GM18507 (cell line): ENCODE measurements at places on chromosomes 16 and 17.

- no peak for DNase-seq
Measured at GRCh38 chr17:45848868-45849535, 4.3 kb downstream of the SPPL2C start.

DNA sequence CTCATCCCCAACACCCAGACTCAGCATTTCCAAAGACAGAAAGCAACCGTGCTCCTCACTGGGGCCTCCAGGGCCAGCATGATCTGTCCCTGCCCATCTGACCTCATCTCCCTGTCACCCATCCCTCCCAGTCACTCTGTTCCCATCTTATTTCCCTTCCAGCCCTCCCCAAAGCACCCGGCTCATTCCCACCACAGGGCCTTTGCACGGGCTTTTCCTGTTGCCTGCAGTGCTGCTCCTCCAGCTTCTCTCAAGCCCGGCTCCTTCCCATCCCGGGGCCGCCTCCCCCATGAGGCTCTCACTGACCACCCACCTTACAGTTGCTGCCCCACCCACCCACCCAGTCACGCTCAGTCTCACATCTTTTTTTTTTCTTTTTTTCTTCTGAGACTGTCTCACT is 54.8 kb downstream of the RMI2 start:
- DNase-seq: no peak

DNA sequence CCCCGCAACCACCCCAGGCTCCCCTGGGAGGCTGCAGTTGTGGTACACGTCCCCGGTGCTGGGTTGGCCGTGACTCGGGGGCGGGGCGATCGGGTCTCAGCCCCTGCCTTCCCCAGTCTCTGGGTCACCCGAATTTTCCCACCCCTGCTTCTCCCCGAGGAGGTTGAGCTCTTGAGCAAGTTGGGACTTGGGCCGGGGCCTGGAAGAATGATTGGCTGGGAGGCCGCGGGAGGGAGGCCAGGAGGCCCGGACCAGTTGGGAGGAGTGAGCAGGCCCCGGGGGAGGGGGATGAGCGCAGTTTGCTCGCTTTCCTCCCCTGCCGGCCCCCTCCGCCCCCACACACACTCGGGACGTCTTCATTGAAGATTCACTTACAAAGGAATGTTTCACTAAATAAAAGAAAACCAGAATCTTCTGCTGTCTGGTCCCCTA is 4.5 kb upstream of the HEXIM1 start:
- no peak for DNase-seq

DNA sequence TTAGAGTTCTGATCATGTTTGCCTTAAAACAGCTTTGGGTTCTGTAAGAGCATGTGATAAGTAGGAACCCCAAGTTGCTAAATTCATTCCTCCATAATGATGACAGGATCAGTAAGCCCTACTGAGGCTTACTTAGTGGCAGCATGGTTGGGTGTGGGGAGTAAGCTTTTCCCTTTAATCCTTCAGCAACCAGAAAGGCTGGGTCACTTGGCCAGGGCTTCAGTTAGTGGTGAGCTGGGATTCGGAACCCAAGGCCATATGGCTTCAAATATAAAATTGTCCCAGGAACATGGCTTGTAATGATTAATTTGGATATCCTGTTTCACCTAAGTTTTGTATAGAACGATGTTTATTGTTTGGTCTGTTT is 850 bp downstream of the GINS3 start:
- no peak for DNase-seq

GRCh38 chr16:62985722-62986121 is 949.5 kb upstream of the CDH8 start:
- no peak for DNase-seq

GRCh38 chr17:34850023-34850422 is 111.2 kb downstream of the CCT6B start:
- no peak for DNase-seq

DNA sequence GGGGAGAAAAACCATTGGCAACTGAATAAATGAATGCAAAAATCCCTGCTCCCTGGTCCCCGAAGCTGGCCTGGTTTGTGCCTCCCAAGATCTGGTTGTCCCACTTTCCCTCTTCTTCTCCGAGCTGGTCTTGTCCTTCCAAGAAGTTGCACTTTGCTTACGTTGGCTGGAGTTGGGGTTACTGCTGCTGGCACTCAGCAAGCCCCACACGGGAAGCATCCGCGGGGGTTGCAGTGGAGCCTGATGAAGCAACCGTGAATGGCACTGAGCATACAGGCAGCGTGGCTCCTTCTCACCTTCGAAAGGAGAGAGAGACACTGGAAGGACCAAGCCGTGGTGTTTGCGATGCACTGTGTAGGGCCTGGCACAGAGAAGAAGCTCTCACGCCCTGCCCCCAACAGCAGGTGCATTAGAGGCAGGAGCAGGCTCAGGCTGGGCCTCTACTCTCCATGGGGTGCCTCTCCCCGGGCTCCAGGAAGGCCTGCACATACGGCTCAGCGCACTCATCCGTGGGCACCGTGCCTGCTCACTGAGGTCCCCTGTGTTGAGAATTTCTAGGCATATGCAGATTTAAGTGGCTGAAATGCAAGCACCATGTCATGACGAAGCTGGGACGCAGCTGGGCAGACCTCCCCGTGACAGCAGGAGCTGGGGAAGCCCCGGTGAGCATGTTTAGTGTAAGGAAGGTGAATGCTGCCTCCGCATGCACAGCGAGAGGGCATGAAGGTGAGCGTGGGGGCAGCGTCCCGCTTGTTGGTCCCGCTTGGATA is 12.1 kb downstream of the CA5A start:
- no peak for DNase-seq
